ENCODE measurements at places on chromosomes 12 and 14.

DNA sequence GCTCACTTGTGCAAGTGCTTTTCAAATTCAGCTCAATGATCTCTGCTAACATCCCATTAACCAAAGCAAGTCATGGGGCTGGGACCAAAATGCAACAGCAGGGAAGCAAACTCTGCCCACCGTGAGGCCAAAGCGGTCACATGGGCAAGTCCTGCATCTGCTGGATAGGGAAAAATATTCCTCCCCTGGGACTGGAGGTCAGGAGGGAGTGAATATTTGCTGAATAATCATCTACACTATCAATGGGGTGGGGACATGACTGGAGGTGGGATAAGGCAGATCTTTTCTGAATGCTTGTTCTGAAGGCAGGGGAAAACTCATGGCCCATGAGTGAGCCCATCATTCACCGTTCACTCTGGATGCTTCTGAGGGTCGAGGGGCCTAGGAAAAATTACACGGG lies 45.1 kb upstream of the VRK1 start:
- no peak for DNase-seq

GRCh38 chr12:123475246-123475703 lies 17.3 kb downstream of the SNRNP35 start:
- no peak for DNase-seq

DNA sequence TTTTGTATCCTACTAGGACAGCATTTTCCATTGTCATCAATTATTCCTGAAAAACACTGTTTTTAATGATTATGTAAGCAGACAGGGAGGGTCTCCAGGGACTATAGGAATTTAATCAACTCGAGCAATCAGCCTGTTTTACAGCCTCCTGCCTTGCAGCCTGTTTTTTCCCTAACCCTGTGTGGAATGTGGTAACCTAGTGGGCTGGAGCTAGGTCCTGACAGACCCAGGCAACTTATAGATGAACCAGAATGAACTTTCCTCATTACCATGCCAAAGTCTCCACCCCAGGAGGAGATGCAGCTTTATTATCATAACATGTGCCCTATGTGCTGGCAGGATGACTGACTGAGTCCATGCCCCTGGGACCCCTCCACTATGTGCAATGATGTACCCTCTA lies 375.1 kb downstream of the BMP4 start:
- no peak for DNase-seq

DNA sequence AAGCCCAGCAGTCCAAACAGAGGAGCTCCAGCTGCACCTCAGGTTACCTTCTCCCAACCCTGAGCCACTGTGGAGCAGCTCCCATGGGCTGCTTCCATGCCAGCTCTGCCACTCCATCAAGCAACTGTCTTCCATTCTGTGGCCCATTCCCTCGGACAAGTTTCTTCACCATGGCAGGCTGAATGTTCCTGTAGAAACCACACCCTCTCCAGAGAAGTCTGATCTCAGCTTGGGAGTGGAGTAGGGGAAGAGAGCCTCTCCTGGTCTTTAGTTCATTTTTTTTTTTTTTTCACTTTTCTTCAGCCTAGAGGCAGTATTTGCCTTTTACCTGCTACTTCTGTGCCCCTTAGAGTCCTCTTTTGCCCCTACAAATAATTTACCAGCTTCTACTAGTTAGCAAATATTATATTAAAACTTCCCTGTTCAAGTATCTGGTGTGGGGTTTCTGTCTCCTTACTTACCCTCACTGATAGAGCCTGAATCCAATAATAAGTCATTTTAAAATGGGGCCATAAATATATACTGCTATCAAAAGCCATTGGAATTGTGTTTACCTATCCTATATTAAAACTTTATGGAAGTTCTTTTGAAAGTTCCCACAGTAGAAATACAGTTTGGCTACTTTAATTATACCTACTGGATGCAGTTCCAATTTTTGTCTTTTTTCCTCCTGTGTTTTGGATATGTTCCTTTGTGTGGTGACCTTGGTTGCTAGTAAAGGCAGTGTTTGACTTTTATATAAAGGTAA lies 11.7 kb upstream of the SLC17A8 start:
- DNase-seq = no peak

GRCh38 chr12:42118136-42118879 lies 26.4 kb downstream of the GXYLT1 start:
- no peak for DNase-seq

DNA sequence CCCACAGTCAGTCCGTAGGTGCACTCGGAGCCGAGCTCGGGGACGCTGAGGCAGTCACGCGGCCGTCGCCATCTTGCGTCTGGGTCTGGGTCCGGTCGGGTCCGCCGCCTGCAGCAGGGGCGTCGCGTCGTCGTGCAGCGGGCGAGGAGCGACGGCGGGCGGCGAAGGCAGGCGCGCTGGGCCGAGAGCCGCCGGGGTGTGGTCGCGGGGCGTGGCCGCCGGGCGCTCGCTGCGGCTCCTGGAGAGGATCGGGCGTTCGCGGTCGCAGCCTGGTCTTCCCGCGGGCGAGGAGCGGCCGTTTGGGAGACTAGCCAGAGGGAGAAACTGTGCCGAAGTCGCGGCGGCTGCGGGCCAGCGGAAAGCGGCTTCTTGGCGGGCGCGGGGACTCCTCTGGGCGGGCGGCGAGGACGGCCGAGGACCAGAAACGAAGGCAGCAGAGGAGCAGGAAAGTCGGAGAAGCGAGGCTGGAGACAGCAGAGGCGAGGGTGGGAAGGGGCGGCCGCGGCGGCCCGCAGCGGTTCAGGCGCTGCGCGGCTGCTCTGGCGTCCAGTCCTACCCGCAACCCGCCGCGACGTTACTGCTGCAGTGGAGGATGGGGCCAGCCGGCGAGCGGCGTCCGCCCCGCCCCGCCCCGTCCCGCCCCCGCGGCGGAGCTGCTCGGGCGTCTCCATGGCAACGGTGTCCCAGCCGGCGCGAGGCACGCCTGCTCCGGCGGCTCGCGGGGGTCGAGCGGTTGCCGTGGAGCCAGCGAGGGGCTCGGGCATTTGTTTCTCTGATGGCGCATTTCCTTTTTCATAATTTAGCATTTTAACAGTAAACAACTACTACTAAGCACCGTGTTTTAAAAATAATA lies at the start of gene PNMA1:
Gene PNMA1 (minus strand): TSS at position 582 of the 853 bp plus-strand sequence. CDS start 745 bp downstream, outside the sequence.
- peak; percentile 95 for DNase-seq

DNA sequence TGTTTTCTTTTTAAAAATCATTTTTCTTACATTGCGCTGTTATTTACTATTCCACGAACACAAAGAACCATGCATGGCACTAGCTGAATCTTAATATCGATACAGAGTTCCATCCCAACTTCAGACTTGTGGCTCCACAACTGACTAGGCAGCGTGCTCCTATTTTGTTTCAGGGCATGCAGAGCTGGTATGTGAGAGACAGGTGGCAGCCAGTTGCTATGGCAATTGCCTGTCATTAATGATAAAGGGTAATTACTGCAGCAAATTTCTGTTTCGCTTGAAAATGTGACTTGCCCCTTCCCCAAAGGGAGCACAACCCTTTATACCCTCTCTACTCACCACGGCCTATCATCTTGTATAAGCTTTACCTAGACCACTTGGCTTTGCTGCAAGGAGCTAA lies 113.1 kb upstream of the G2E3 start:
- DNase-seq = peak; percentile 60

DNA sequence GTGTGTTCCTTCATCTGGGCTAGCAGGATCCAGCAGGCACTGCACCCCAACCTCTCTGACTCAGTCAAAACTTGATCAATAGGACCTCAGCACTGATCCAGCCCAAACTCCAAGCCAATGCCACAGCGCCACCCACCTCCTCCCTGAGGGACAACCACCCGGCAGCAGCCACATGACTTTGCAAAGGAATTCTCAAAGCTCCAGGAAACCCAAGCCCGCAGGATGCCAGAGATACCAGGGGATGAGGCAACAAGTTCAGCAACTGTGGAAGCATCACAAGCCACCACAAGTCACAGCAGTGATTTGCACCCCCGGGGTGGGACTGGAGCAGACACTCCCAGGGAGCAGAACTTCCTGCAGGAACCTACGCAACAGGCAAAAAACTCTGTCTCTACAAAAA lies 37.3 kb downstream of the ACTN1 start:
- DNase-seq = no peak

GRCh38 chr12:15013634-15014179 lies 40.9 kb downstream of the PDE6H start:
- DNase-seq = no peak

GRCh38 chr14:33950320-33951182 lies at the start of gene EGLN3:
Gene EGLN3, minus strand, starts transcription at chr14:33951074. Its CDS starts 322 bp downstream, at chr14:33950752.
- DNase-seq = peak; percentile 82

GRCh38 chr12:76633415-76633814 lies 73.8 kb upstream of the OSBPL8 start:
- DNase-seq = no peak

DNA sequence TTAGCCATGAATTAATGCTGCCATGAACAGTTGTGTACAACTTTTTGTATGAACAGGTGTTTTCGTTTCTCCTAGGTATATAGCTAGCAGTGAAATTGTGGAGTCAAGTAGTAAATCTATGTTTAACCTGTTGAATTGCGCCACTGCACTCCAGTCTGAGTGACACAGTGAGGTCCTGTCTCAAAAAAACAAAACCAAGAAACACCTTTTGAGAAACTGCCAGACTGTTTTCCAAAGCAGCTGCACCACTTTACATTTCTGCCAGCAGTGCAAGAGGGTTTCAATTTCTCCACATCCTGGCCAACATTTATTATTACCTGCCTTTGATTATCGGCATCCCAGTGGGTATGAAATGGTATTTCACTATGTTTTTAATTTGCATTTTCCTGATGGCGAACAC lies 3.3 kb upstream of the PLEKHG3 start:
- DNase-seq = no peak

- DNase-seq = no peak
Observed at GRCh38 chr14:98994561-98994960, 277.4 kb downstream of the BCL11B start.

- DNase-seq = no peak
Observed at GRCh38 chr12:128803788-128804187, 20.0 kb downstream of the SLC15A4 start.

- DNase-seq = no peak
Observed at GRCh38 chr14:103230658-103231334, 103.2 kb upstream of the EIF5 start.

GRCh38 chr12:109773384-109774011 lies 59.7 kb downstream of the TRPV4 start:
- DNase-seq = no peak

GRCh38 chr12:6268484-6269157 lies 41.9 kb upstream of the PLEKHG6 start:
- no peak for DNase-seq

- no peak for DNase-seq
Observed at GRCh38 chr12:46205294-46205693, 63.5 kb downstream of the SLC38A1 start.

DNA sequence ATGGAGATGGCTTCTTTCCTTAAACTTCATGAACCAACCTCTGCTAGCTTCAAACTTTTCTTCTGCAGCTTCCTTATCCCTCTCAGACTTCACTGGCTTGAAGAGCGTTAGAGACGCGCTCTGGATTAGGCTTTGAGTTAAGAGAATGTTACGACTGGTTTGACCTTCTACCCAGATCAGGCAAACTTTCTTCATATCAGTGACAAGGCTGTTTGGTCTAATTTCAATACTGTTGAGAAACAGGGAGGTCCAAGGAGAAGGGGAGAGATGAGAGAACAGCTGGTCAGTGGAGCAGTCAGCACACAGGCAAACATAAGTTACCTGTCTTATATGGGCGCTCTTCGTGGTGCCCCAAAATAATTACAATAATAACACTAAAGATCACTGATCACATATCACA lies 14.9 kb downstream of the SCAF11 start:
- DNase-seq = no peak

DNA sequence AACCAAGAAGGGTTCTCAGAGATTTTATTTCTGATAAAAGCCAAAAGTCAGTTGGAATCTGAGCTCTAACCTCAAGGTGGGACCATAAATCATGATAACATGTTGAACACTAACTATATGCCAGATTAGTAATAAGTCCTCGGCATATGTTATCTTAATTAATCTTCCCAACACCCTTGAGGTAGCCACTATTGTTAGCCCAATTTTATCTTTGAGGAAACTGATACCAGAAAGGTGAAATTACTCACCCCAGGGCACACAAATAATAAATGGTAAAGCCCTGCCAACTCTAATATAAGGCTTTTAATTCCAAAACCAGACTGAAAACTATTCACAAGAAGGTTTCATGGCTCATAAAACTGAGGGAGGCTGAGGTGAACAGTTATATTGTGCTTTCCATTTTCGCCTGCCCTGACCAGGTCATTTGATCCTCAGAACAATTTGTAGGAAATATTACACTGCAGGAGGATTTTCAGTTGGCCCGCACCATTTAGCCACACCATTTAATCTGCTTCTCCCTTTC lies 16.1 kb upstream of the NUAK1 start:
- DNase-seq = no peak

DNA sequence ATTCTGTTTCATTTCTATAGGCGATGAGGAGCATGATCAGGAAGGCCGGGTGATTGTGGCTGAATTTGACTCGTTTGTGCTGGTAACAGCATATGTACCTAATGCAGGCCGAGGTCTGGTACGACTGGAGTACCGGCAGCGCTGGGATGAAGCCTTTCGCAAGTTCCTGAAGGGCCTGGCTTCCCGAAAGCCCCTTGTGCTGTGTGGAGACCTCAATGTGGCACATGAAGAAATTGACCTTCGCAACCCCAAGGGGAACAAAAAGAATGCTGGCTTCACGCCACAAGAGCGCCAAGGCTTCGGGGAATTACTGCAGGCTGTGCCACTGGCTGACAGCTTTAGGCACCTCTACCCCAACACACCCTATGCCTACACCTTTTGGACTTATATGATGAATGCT lies 1.9 kb downstream of the APEX1 start:
- no peak for DNase-seq

GRCh38 chr14:67837011-67837624 lies 17.5 kb downstream of the RAD51B start:
- DNase-seq = peak; percentile 71

- no peak for DNase-seq
Observed at GRCh38 chr14:93033983-93034670, 81.6 kb downstream of the ITPK1 start.

DNA sequence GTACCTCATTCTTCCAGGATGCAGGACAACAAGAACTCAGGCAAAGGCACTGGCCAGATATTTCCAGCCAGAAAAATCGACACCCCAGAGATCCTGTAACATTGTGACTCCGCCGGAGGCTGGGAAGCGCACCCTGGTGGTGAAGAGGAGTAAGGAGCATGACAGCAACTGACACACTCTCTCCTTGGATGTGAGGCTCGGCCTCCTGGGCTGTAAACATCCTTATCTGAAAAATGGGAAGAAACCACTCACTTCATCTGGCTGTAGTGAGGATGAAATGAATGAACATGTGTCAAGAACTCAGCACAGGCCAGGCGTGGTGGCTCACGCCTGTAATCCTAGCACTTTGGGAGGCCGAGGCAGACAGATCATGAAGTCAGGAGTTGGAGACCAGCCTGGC lies 27.5 kb downstream of the TCHP start:
- DNase-seq = no peak

GRCh38 chr12:122788387-122788786 lies 14.0 kb downstream of the CCDC62 start:
- DNase-seq = no peak

DNA sequence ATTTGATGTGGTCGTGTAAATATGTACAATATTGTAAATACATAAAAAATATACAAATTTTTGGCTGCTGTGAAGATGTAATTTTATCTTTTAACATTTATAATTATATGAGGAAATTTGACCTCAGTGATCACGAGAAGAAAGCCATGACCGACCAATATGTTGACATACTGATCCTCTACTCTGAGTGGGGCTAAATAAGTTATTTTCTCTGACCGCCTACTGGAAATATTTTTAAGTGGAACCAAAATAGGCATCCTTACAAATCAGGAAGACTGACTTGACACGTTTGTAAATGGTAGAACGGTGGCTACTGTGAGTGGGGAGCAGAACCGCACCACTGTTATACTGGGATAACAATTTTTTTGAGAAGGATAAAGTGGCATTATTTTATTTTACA lies 49.6 kb downstream of the TBK1 start:
- DNase-seq = no peak

- no peak for DNase-seq
Observed at GRCh38 chr12:65755596-65755978, 68.7 kb upstream of the HMGA2 start.
